Effector memory CD8-positive, alpha-beta T cell (primary cell): ENCODE measurements at places on chromosomes 3 and 15.
A peak's percentile ranks its signal among the peaks of the same experiment; 100 is the strongest.

- no peak for DNase-seq
Observed at GRCh38 chr3:192869131-192870031, 48.3 kb downstream of the MB21D2 start.

DNA sequence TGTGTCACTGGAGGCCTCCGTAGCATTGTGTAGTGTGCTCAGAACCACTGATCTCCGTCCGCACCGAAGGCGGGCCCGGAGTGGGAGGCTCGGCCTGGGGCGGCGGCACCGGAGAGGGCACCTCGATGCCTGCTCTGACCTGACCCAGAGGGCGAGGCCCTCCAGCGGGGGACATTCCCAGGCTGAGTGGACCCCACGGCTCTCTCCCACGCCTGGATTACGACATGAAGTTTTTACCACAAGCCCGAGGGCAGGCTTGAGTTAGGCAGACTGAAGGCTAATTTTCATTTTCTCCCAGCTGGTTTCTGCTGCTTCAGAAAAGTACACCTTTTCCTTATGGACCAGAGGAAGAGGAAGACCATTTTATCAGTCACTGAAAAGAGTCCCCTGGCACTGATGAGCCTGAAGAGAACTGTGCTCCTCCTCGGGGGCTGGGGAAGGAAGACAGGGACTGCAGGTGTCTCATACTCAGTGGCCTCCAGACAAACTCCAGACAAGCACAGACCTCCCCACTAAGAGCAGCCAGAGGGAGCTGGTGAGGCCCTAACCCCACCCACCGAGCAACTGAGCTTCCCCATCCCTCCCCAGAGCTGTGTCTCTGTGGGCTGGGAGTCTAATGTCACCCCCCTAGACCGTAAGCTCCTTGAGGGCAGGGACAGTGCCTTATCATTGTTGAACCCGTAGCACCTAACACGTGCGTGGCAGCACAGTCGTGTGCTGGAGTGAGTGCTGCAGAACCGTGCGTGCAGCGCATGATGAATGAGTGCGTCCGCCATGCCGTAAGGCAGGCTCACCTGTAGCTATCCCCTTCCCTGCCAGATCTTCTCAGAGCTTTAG, 74.5 kb upstream of the BLM start:
- no peak for DNase-seq

DNA sequence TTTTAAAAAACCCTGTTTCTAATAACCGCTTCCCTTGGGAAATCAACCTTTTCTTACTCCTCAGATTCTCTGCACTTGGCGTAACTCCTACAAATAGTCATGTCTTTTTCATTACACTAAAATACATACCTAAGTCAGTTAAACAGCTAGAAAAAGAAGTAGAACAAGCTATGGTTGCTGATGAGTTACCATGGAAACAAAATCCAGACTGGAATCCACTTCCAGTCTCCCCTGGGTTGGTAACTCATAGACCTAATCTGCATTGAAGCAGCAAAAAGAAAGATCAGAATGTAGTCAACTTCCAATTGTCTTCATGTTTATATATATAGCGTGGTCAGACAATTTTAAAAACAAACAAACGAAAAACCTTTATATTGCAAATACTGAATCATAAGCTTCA, 260.8 kb upstream of the LRRN1 start:
- DNase-seq, result no peak

DNA sequence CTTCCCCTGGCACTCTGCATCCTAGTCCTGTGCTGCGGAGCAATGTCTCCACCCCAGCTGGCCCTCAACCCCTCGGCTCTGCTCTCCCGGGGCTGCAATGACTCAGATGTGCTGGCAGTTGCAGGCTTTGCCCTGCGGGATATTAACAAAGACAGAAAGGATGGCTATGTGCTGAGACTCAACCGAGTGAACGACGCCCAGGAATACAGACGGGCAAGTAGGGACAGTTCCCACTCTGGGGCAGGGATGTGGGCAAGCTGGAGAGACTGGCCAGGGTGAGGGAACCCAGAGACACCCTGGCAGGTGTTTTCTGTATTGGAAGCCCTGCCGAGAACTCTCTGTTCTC, 247 bp downstream of the FETUB start:
- DNase-seq, result no peak

- DNase-seq, result no peak
Observed at GRCh38 chr3:42520336-42520735, 17.9 kb downstream of the VIPR1 start.

DNA sequence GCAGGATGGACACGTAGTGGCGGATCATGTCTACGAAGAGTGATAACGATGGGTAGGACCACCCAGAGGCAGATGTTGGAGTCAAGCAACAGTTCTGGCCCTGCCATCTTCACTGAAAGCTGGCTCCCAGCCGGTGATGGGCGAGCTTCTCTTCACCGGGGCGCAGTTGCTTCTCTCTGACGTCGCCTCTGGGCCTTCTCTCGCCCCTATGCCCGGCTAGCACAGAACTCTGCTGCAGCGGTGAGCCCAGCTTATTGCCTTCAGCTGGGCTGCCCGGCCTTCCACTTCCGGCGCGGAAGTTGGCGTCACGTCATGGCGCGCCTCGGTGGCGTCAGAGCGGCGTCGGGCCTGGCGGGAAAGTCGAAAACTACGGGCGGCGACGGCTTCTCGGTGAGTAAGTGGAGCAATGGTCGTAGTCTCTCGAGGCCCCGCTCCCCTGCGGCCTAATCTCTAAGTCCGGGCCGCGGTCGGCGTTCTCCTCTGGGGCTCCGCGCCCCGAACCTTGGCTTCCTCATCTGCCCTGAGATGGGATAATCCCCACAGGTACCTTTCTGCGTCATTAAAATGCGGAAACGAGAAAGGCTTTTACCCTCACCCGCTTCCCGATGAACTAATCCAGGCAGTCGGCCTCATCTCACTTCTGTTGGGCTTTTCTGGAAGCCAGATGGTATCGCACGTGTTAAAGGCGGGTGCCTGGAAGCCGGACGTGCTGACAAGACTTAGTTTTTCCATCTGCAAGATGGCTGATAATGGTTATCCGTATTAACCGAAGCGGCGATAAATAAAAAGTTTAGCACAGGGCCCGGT, at the start of gene FANCD2:
TSS of gene FANCD2 (plus strand) at position 354 of the 807 bp plus-strand sequence. CDS start 2,221 bp downstream, outside the sequence.
- DNase-seq, result peak; percentile 97

- no peak for DNase-seq
Observed at GRCh38 chr3:123481071-123481470, 32.2 kb upstream of the ADCY5 start.

DNA sequence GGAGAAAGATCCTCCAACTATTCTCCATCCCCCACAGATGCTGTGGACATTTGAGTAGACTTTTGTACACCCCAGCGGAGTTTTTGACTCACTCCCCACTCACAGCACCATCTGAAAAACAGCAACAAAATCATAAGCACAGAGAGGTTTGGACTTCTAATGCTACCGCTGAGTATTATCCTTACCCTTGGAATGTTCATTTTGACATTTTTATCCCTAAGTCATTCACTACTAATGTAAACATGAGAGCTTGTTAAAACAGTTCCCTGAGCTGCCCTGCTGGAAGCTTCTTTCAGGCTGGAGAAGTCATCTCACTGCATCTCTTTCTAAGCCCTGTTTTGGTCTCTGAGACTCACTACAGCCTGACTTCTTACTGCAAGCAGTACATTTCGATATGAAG, 1045.9 kb downstream of the MCTP2 start:
- DNase-seq, result no peak

DNA sequence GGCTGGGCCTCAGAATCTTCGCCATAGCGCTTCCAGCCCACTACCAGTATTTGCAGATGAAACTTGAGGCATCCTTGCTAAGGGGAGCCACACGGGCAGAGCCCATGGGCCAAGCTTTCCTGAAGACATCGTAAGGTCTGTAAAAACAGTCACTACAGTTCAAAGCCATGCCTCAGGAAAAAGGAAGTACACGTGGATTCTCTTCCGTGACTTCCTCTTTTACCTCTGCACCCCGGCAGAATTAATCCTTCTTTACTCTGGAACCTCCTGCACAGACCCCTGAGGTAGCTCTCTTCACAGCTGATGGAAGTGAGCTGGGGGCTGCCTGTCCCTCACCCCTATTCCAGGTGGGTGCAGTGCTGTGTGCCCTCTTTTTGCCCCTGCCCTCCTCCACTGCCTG, 129.2 kb downstream of the CHDH start:
- DNase-seq, result no peak

- DNase-seq, result no peak
Observed at GRCh38 chr3:100899440-100900091, 93.7 kb downstream of the ABI3BP start.

GRCh38 chr3:182730675-182731042, 62.6 kb upstream of the ATP11B start:
- DNase-seq, result no peak

DNA sequence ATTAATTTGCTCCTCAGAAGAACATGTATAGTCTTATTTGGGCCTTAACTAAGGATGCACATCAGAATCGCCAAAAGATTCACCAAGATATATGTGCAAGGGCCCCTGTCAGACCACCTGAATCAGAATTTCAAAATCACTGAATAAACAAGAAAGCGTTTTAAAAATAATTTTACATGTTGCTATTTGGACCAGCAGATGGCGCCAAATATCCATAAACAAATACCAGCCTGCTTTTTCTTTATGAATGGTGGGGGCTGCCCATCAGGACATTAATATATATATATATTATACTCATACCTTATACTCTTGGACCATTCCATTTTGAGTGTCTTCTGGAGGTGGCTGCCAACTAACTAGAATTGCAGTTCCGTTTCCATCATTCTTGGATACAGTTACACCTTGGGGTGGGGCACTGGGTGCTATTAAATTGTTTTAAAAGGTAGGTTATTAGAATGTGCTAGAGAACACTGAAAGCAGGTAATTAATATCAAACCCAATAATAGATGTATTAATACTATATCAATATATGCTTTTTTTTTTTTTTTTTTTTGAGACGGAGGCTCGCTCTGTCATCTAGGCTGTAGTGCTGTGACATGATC, 1108.3 kb downstream of the ROBO1 start:
- DNase-seq, result no peak

- DNase-seq, result no peak
Observed at GRCh38 chr3:120156699-120157098, 62.5 kb upstream of the GSK3B start.

GRCh38 chr15:95669146-95669922, 661.2 kb upstream of the NR2F2 start:
- no peak for DNase-seq

DNA sequence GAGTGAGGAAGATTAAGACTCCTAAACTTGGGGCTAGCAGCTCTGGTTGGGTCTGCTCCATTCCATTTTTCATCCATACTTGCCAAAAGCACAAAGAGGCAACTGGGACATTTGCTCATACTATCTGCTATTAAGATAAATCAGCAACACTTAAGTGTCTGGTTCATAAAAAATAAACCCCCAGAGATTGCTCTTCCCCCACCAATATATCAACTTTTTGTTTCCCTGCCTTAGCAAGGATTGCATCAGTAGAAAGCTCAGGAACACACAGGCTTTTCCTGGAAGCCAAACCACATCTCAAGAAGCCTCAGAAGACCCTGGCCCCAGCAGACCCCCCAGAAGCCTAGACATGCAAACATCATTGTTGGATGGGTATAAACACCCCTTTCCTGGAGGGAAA, 232.4 kb upstream of the WNT5A start:
- DNase-seq, result no peak

GRCh38 chr15:68593341-68593740, 14.5 kb downstream of the CORO2B start:
- no peak for DNase-seq

GRCh38 chr3:101195951-101196713, 124.2 kb downstream of the IMPG2 start:
- no peak for DNase-seq

GRCh38 chr15:100521907-100522306, 6.8 kb downstream of the CERS3 start:
- DNase-seq, result no peak

DNA sequence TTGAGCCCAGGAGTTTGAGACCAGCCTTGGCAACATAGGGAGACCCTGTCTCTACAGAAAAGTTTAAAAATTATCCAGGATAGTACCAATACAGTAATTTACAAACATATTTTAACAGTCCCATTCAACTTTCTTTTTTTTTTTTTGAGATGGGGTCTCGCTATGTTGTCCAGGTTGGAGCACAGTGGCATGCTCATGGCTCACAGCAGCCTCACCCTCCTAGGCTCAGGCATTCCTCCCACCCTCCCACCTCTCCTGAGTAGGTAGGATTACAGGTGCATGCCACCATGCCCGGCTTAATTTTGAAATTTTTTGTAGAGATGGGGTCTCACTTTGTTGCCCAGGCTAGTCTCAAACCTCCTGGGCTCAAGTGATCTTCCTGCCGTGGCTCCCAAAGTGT, 12.5 kb upstream of the MAP6D1 start:
- no peak for DNase-seq

- DNase-seq, result no peak
Observed at GRCh38 chr3:161100994-161101393, 4.2 kb downstream of the B3GALNT1 start.

DNA sequence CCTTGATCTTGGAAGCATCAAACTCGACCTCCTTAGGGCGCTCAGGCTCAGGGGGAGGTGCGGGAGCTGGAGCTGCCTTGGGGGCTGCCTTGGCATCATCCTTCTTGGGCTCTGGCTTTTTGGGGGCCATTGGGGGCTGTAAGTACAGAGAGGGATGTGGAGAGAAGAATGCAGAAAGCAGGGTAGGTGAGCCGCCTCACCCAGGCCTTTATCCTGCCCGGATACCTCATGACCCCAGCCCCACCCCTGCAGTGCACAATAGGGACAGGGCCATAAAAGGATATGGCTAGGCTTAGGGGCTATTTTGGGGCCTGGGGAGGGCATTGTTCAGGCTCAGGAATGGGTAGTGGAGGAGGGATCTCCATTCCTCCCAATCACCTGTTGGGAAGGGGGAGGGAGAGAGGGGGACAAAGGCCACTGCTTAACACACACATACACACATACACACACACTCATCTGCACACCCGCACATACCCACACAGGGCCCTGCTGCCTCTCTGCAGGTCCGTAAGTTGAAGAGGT, at the start of gene MYL3:
TSS of gene MYL3 (minus strand) at position 184 of the 522 bp plus-strand sequence. CDS start at position 130, 54 bp downstream.
- DNase-seq, result no peak

GRCh38 chr15:101556273-101556672, 66.8 kb upstream of the PCSK6 start:
- DNase-seq, result no peak
